ENCODE measurements at places on chromosomes 3 and 15. TPM values are rescaled to one million over a fixed set of nuclear protein-coding genes. Genes with fewer than 3 reads are reported as not detected.

Gene DUOX2
- total RNA-seq = 0.03 TPM

Gene SLC12A1
- total RNA-seq = not detected

Gene TTBK2
- total RNA-seq = 1.6 TPM

Gene GP9
- total RNA-seq = not detected

Gene LTK
- total RNA-seq = 0.09 TPM

Gene GABRB3
- total RNA-seq = 74.5 TPM

Gene RNF111
- total RNA-seq = 18.0 TPM

Gene RTP3
- total RNA-seq = not detected

Gene GOLGA6L7
- total RNA-seq = not detected

Gene GOLGA8G
- not detected for total RNA-seq

Gene GPR62
- not detected for total RNA-seq

Gene MESP2
- 0.24 TPM for total RNA-seq

Gene UPK1B
- total RNA-seq = 14.3 TPM

Gene P2RY12
- not detected for total RNA-seq

Gene CCRL2
- total RNA-seq = not detected

Gene TATDN2
- 32.1 TPM for total RNA-seq

Gene MED12L
- 0.45 TPM for total RNA-seq

Gene CCR2
- not detected for total RNA-seq

Gene SLC28A2
- total RNA-seq = not detected

Gene SYNPR
- total RNA-seq = not detected

Gene ZNF660
- not detected for total RNA-seq

Gene AHSG
- 0.13 TPM for total RNA-seq
